ENCODE measurements at places on chromosomes 6 and 20. TPM values are rescaled to one million over a fixed set of nuclear protein-coding genes. Genes with fewer than 3 reads are reported as not detected.

- no peak for DNase-seq
Observed at GRCh38 chr6:87122477-87122876, 27.6 kb upstream of the CGA start.

- no peak for DNase-seq
Observed at GRCh38 chr20:35489717-35490116, 34.3 kb downstream of the CEP250 start.

DNA sequence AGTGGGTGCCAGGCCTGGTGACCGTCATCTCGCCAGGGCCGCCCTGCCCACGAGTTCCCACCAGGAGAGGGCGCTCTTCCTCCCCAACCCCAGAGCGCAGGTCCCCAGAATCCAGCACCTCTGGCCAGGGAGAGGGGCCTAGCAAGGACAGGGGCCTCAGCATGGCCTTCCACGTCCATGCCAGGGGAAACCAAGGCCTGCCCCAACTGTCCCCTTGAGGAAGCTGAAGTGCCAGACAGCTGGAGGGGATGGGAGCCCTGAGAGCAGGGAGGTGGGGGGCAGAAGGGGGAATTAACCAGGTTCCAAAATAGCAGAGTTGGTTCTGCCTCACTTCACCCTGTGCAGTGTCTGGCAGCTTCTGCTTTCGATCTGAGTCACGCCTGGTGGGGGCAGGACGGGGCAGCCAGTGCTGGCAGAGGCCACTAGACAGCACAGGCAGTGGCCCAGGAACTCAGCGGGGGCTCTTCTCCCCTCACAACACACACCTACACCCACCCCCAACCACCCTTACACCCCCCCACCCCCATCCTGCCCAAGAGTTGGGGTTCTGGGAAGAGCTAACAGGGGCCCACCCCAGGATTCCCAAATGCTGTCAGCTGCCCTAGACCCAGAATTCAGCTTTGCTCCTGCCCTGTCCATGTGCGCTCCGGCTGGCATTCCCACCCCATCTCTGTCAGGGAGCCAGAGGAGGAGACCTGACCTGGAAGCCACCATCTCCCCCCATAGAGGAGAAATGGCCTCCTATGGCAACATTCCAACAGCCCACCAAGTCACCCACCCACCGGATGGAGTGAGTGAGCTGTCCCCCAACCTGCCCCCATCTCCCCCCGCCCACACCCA is 29.2 kb downstream of the TFEB start:
- no peak for DNase-seq

PAK5 gene
- 0.25 TPM for total RNA-seq

CAP2 gene
- total RNA-seq: 9.6 TPM

DNA sequence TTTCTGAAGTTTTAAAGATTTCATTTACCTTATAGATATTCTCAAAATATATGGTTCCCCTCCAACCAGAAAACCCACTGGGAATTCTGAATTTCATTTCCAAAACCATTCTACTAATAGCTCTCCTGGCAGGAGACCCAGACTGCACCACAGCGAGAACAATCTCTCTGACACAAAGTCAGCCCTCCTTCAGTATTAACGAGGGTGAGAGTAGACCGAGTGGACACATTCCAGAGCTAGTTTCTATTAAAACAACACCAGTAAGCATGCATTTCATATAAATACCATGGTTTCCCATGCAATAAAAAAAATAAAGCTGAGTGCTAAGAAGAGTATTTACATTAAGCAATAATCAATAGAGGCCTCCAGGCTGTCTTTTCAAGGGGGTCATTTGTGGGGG is 899.6 kb upstream of the SLC35B3 start:
- no peak for DNase-seq

DNA sequence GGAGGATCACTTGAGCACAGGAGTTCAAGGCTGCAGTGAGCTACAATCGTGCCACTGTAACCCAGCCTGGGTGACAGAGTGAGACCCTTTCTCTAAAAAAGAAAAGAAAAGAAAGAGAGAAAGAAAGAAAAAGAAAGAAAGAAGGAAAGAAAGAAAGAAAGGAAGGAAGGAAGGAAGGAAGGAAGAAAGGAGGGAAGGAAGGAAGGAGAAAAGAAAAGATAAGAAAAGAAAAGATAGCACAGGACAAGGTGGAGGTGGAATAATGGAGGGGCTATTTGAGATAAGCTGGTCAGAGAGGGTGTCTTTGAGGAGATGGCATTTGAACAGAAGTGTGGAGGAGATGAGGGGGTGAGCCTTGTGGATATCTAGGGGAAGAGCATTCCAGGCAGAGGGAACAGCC is 2.7 kb upstream of the PDRG1 start:
- DNase-seq: no peak

Measured in vagina (tissue), 2 donors.